ENCODE measurements at places on chromosomes 16 and 17. TPM values are rescaled to one million over a fixed set of nuclear protein-coding genes. Genes with fewer than 3 reads are reported as not detected.

The OVCA2 gene
- total RNA-seq, result 33.4 TPM

The CCL16 gene
- total RNA-seq, result not detected

The C16orf92 gene
- not detected for total RNA-seq

The ARHGDIG gene
- 0.37 TPM for total RNA-seq

The SP6 gene
- 0.13 TPM for total RNA-seq

The NLRC3 gene
- 0.06 TPM for total RNA-seq

The SEZ6L2 gene
- 6.3 TPM for total RNA-seq

The MT1E gene
- 90.1 TPM for total RNA-seq

The SHPK gene
- 9.6 TPM for total RNA-seq

The TEX14 gene
- total RNA-seq, result under 0.01 TPM

The CACNG1 gene
- total RNA-seq, result not detected

The NOS2 gene
- total RNA-seq, result under 0.01 TPM

The HERPUD1 gene
- 96.3 TPM for total RNA-seq

The KRTAP1-1 gene
- total RNA-seq, result not detected

The FAM117A gene
- 2.0 TPM for total RNA-seq

The NPTX1 gene
- 163 TPM for total RNA-seq

The PPP4C gene
- 192 TPM for total RNA-seq

The KRT15 gene
- total RNA-seq, result 3.0 TPM

The PABPN1L gene
- total RNA-seq, result not detected

The CD300E gene
- not detected for total RNA-seq

The CCL13 gene
- not detected for total RNA-seq

The CDH1 gene
- total RNA-seq, result under 0.01 TPM

The MAPK8IP3 gene
- 39.2 TPM for total RNA-seq

The ABCA6 gene
- 127 TPM for total RNA-seq

The PDE6G gene
- total RNA-seq, result not detected

The OMG gene
- 0.26 TPM for total RNA-seq

The PIK3R6 gene
- not detected for total RNA-seq
